ENCODE measurements at places on chromosomes 11 and 22. TPM values are rescaled to one million over a fixed set of nuclear protein-coding genes. Genes with fewer than 3 reads are reported as not detected.

GRCh38 chr11:67349928-67350465 lies 3.3 kb downstream of the POLD4 start:
- DNase-seq: no peak

OR4C11 gene
- not detected for total RNA-seq

DNA sequence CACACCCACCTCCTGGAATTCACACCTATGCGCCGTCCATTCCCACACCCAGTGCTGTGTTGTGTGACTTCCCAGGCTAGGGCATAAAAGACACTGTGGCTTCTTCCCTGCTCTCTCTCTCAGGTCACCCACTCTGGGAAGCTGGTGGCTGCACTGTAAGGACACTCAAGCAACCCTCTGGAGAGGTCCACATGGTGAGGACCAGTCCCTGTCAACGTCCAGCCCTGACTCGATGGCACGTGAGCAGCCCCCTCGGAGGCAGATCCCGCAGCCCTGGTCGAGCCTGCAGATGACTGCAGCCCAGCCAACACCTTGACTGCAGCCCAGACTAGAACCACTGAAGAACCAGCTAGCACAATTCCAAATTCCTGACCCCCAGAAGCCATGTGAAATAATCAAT lies 16.2 kb downstream of the CBX7 start:
- no peak for DNase-seq

DNA sequence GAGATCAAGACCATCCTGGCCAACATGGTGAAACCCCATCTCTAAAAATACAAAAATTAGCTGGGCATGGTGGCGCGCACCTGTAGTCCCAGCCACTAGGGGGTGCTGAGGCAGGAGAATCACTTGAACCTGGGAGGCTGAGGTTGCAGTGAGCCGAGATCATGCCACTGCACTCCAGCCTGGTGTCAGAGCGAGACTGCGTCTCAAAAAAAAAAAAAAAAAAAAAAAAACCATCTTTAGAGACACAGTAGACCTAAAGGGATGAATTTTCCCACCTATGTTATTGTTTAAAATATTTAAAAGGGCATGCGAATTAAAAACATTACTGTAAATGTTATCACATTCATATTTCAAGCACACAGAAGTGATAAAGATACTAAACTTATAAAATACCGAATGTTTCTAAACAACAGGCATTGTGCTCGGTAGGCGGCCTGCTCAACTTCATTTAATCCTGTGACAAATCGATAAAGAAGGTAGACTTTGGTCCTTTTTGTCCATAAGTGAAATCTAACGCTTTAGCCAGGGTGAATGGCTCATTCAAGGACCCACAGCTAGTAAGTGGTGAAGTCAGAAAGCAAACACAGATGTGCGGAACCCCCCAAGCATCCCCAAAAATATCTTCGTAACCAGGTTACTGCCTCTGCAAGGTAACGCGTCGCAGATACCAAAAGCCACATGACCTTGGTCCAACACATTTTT lies 16.1 kb downstream of the NCAPD3 start:
- no peak for DNase-seq

DNA sequence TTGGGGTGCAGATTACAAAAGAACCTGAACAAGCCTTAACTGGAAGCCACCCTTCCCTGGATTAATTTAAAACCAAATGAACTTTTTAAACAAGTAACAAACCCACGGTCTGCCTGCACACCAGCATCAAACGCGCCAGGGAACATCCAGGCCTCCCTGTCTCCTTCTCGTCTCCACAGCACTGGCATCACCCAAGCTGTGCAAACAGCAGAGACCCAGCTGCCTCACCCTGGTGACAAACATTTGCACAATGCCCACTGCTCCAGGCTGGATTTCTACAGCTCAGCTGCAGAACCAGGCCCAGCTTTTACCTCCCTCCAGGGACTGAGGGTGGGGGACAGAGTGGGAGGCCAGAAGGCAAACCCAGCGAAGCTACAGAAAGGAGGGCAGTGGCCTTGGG lies 7.0 kb downstream of the RPL3 start:
- no peak for DNase-seq

GRCh38 chr11:134052395-134052987 lies 16.4 kb upstream of the JAM3 start:
- DNase-seq: no peak

- DNase-seq: no peak
These were observed 1.4 kb downstream of the FDX1 start for GRCh38 chr11:110431051-110431672.

- DNase-seq: no peak
These were observed 453.6 kb downstream of the TMEM135 start for GRCh38 chr11:87491381-87491780.

GRCh38 chr11:133605482-133605881 lies 73.2 kb upstream of the OPCML start:
- DNase-seq: no peak

- DNase-seq: no peak
These were observed 471.5 kb downstream of the LRRC4C start for GRCh38 chr11:40987776-40988435.

DNA sequence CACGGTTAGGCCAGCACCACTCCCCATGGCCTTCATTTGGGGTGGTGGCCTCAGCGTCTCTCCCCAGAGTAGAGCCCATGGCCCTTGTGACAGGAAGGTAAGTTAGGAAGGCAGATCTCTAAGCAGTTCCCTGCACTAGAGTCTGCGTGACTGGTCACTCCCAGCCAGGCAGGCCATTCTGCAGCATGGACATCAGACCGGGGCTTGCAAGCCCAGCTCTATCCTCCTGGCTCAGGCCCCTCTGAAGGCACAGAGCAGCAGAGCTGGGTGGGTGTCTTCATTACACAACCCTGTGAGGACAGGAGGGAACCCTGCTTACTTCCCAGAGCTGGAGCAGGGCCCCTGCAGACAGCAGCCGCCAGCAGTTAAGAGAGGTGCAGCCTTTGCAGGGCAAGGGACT lies 77.3 kb downstream of the PIWIL3 start:
- no peak for DNase-seq

ZBTB16 gene
- total RNA-seq: 0.08 TPM

CD81 gene
- total RNA-seq: 263 TPM

ASPHD2 gene
- 16.3 TPM for total RNA-seq

- DNase-seq: no peak
These were observed 458.5 kb upstream of the CCDC90B start for GRCh38 chr11:83744620-83745192.

GRCh38 chr11:36312611-36313472 lies 16.8 kb downstream of the PRR5L start:
- DNase-seq: peak; percentile 70

GRCh38 chr11:44971185-44971584 lies 20.5 kb upstream of the TP53I11 start:
- no peak for DNase-seq

NPTXR gene
- total RNA-seq: 5.4 TPM

DNA sequence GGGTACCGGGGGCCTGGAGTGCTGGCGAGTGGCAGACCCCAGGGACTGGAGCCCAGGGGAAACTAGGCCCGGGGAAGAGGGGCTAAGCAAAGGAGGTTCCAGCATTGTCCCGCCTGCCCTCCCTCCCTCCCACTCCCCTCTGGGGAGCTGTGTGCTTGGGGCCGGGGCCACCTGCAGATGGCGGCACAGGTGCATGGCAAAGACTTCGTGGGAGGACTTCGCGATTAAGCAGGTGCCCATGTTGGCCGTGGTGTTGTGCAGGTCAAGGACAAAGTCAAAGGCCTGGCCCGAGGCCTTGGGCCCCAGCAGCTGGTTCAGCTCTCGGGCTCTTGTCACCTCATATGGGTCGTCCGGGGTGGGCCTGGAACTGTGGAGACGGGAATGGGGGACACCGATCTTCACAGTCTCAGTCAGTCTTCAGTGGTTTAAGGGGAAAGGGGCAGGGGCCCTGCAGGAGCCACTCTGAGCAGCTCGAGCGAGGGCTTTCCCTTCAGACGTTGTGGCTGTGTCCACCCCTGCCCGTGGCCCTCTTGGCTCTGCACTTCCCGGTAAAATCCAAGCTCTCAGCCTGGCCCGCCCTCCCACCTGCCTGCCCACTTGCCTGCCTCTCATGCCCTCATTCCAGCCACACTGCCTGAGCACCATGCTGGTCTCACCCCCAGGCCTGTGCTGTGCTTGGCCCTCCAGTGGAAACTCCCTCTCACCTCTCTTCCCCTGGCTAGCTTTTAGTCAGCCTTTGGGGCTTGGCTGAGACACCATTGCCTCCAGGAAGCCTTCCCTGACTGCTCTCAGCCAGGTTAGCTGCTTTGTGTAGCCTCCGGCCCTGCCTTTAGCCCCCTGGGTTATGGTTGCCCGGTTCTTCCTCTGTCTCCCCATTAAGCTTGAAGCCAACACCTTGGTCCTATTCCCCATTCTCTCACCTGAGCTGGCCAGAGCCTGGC lies 4.7 kb downstream of the ACY3 start:
- DNase-seq: no peak

OR8H1 gene
- total RNA-seq: not detected

DNA sequence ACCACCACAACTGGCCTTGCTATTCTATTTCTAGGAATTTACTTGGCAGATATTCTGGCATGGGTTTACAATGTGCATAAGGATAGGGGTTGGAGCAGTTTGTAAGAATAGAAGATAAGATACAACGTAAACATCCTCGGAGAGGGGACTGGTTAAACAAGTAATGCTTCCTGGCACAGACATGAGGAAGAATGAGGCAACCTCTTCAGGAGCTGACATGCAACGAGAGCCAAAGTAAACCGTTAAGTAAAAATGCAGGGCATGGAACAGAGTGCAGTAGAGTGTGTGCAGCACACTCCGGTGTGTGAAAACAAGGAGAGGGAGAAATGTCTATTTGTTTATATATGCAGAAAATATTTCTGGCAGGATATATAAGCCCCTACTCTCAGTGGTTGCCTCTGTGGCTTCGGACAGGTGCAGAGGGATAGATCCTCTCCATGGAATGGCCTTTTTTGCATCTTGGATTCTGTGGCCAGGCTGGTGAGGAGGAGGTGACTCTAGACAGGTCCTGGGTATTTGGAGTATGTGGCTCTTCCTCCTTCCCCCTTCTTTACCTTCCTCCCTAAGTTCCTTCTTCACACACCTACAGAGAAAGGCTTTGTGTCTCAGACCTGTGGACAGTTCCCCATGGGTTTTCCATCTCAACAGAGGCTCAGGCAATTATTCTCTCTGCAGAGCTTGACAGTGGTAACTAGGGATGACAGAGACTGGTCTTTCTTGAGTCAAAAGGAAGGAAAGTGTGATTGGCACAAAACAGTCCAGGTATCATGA lies 2.5 kb downstream of the RAB36 start:
- DNase-seq: no peak

DNA sequence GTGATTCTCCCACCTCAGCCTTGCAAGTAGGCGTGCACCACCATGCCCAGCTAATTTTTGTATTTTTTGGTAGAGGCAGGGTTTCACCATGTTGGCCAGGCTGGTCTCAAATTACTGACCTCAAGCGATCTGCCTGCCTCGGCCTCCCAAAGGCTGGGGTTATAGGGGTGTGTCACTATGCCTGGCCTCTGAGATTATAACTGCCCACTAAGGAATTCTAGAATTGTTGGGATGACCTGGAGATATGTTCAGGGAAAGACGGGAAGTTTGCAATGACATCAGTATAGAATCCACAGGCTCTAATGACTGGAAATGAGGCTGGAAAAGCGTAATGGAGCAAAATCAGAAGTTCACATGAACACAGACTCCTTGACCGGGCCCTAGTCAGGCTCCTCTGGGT lies 62.2 kb downstream of the CLMP start:
- DNase-seq: no peak

DNA sequence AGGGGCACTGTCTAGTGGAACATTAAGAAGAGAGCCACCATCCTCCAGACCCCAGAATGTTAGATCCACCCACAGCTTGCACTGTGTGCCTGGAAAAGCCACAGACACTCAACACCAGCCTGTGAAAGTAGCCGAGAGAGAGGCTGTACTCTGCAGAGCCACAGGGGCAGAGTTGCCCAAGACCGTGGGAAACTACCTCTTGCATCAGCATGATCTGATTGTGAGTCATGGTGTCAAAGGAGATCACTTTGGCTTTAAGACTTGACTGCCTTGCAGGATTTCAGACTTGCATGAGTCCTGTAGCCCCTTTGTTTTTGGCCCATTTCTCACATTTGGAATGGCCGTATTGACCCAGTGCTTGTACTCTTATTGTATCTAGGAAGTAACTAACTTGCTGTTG lies 115.9 kb upstream of the CCDC179 start:
- DNase-seq: peak; percentile 65

DNA sequence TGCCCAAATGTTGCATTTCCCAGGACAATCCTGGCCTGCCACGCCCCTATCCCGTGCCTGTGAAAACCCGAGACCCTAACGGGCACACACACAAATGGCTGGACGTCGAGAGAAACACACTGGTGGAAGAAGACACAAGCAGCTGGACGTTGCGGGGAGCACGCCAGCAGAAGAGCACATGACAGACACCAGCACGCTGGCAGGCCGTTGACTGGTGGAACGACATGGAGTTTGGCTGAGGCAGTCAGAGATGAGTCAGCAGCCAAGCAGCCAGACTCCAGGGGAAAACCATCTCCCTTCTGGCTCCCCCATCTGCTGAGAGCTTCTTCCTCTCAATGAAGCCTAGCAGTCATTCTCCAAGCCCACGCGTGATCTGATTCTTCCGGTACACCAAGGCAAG lies 606.7 kb upstream of the LRRC4C start:
- no peak for DNase-seq

All from kidney epithelial cell (primary cell).